ENCODE measurements at places on chromosomes 12 and 14.

- no peak for DNase-seq
These were observed 69.2 kb upstream of the PSMA6 start for GRCh38 chr14:35222872-35223466.

DNA sequence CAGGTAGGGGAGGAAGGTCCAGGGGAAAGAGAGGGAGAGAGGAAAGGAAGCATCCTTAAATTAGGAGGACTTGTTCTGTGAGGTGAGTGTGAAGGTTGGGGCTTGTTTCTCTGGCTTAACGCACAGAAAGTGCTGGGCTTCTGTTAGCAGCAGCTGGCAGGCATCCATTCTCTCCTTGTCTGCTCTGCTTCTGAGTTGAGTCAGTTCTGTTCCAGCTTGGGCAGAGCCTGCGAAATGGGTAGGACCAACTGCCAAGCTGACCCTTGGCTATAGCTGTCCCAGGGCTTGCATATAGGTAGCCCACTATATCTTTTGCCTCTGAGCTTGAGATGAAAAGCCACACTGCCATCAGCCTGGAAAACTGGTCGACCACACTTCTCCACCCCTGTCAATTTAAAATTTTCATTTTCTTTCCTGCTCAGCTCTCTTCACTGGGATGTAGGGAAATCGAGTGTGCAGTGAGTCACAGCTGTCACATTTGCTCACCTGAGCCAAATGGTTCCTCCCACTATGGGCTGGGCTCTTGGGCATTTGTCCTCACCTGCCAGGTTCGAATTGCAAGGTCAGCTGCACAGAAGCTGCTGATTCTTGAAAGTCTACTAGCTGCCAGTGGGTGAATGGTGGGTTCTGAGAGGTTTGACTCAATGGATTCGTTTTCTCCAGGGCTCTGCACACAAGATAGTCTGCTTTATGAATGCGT is 256.4 kb upstream of the PWP1 start:
- no peak for DNase-seq

DNA sequence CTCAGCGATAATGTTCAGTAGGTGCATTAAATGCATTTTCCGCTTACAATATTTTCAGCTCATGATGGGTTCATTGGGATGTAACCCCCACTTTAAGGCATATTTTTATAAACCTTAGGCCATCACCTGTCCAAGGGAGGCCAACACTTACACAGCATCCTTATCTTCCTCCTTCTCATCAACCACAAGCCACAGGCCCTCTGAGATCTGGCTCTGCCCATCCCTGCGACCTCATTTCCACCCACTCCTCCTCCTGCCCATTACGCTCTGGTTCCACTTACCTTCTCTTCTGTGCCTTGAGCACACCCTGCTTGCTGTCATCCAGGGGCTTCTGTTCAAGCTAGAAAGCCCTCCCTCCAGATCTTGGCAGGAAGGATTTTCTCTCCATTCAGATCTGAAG is 93.2 kb downstream of the EGLN3 start:
- DNase-seq = no peak

DNA sequence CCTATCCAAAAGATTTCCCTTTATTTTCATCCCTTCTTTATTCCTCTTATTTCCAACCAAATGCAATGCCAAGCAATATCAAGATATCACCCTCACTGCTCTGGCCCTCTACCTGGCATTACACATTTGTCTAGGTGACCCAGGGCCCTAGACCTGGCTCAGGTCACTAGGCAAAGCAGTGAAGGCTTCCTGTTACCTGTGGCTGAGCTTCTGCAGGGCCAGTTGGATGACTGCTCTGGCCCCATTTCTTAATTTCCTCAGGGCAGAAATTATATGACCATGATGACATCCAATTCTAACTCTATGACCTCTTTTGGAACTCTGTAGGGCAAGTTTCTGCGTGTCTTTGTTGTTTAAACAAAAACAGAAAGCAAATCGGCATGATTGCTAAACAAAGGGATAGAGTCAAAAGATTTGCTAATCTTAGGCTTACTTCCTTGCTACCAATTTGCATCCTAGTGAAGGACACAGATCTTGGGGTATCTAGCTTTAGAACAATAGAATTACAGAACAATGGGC is 7.4 kb upstream of the CCDC198 start:
- no peak for DNase-seq

Measured in GM18507 (cell line).